Natural killer cell treated with Interleukin-12 subunit alpha and Interleukin-12 subunit beta and Interleukin-15 and Interleukin-18, amount 100 ng/mL, for 72 hours (primary cell): ENCODE measurements at places on chromosomes 13 and 19.

- DNase-seq, result no peak
Observed at GRCh38 chr13:27339299-27339698, 68.7 kb downstream of the RASL11A start.

DNA sequence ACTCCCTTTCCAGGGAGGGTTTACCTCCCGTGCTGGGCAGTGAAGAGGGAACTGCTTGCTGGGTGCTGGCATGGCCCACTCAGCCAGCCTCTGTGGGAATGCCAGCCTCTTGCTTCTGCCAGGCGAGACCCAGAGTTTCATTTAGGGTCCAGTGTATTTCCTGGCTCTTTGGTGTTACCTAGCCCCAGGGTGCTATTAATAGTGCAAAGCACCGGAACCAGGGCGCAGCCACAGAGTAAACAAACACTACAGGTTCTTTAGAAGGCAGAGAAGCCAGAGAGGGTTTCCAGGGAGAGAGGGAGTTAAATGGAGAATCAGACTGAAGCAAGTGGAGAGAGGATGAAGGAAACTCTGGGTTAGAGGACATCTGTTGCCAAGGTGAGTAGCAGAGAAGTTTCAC is 74.9 kb upstream of the SPATA13 start:
- DNase-seq, result no peak

GRCh38 chr13:57878291-57878690 is 246.7 kb downstream of the PCDH17 start:
- DNase-seq, result no peak

DNA sequence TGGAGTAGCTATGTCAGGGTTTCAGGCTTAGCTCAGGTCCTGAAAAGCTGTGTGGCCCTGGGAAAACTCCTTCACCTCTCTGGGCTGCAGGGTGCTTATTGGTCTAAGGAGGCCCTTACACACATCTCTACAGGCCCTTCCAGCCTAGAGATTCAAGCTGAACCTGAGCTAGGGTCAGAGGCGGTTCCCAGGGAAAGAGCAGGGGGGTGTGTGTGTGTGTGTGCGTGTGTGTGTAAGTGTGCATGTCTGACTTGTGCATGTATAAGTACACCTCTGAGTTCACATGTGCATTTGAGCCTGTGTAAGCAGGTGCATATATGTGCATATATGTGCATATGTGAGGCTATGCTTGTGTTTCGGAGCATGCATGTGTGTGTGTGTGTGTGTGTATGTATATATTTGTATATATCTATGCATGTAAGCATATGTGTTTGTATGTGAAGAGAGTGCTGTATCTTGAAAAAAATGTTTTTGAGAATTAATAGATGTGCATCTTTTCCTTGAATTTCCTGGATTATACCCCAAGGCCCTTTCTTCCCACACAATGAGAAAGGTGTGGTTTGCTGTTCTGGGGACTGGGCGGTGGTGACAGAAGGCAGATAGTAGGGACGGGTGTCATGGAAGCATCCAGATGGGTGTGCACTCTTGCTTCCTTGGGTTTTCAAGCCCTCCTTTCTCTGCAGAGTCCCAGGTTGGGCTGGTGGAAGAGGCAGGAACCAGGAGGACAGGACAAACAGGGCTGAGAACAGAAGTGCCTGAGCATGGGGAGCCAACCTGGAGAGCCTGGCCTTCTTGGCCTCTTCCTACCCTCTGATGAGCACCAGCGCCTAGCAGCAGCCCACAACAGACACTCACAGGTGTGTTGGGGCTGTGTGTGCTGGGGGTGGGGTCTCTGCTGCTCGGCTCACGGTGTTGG is 150.3 kb upstream of the TSHZ3 start:
- no peak for DNase-seq

DNA sequence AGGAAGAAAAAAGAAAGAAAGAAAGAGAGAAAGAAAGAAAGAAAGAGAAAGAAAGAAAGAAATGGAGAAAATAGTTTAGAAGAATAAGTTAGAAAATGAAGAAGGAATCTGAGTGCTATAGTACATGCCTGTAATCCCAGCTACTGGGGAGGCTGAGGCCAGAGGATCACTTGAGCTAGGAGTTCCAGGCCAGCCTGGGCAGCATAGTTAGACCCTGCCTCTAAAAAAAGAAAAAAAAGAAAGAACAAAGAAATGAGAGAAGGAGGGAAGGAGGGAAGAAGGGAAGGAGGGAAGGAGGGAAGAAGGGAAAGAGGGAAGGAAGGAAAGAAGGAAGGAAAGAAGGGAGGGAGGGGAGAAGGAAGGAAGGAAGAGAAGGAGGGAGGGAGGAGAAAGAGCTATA is 1339.8 kb downstream of the OLFM4 start:
- no peak for DNase-seq

- no peak for DNase-seq
Observed at GRCh38 chr19:29855741-29856500, 44.1 kb downstream of the CCNE1 start.

DNA sequence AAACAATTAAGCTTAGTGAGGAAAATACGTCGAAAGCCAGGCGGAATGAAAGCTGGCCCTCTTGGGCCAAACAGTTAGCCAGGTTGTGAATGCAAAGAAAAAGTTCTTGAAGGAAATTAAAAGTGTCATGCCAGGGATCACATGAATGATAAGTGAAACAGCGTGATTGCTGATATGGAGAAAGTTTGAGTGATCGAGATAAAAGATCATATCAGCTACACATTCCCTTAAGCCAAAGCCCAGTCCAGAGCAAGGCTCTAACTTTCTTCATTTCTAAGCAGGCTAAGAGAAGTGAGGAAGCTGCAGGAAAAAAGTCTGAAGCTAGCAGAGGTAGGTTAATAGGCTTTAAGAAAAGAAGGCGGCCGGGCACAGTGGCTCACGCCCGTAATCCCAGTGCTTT is 254.0 kb downstream of the EFNB2 start:
- DNase-seq, result no peak

DNA sequence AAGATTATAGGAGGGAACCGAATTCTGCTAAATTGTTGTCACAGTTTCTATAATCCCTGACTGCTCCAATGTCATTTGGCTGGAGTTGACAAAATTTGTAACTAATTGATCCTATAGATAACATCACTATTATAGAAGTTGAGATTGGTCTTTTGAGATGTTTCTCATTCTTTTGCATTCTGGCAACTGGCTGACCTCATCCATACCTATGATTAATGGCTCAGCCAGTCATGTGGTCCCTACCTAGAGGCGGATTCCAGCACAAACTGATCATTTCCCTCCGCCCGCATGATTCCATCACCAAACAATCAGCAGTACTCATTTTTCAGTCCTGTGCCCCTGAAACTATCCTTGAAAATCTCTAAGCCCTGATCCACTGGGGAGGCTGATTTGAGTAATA is 4.2 kb downstream of the PSG2 start:
- no peak for DNase-seq

DNA sequence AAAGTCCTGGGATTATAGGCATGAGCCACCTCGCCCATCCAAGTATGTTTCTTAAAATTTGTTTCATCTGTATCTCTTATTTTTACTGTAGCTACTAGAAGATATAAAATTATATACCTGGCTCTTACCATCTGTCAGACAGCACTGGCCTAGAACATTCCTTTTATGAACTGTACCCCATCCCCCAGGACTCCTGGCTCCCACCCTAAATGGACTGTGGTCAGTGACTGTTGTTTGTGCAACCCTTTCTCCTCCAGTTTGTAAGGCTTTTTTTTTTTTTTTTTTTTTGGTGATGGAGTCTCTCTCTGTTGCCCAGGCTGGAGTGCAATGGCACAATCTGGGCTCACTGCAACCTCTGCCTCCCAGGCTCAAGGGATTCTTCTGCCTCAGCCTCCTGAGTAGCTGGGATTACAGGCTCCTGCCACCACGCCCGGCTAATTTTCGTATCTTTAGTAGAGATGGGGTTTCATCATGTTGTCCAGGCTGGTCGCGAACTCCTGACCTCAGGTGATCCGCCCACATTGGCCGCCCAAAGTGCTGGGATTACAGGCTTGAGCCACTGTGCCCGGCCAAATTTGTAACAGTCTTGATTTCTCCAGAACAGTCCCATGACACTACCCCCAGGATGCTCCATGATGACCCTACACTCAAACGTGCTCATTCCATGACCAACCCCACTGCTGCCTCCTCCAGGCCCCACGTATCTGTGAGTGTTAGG is 2.5 kb downstream of the NDUFA3 start:
- no peak for DNase-seq

- no peak for DNase-seq
Observed at GRCh38 chr19:15220833-15221232, 11.4 kb downstream of the EPHX3 start.

- no peak for DNase-seq
Observed at GRCh38 chr13:55577847-55578210, 1562.9 kb upstream of the PRR20A start.

DNA sequence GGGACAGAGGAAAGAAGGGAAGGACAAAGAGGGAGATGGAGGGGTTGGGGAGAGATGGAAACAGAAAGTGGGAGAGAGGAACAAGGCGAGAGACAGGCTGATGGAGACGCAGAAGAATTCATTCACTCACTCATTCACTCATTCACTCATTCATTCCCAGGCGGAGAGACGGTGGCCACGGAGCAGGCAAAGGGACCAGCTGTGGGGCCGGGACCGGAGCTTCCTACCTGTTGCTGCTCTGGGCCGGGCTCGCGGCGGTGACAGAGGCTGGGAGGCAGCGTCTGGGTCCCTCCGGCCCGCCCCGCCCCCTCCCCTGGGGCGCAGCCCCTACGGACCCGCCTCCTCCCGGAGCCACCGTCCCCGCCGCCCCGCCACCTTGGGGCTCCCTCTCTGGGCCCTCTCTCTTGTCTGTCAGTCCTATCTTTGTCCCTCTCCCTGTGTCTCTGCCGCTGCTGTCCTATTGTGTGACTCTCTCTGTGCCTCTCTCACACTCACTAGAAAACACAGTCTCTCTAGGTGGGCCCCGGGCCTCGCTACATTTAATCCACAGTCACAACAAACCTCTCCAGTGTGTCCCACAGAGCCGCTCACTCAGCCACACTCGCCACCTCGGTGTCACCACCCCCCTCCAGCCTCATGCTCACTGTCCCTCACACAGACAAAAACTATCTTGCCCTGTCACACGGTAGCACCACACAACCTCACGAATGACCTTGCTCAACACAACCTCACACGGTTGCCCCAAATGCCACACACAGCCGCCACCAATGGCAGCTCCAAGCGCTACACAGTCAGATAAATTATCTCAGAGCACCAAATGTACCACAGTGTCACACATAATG is at the start of gene GNG8:
GNG8 (minus strand) TSS at position 283 of the 842 bp plus-strand sequence. CDS start 1,520 bp downstream, outside the sequence.
- DNase-seq, result no peak
